Left ventricle myocardium inferior (tissue), 1 donor: ENCODE measurements at places on chromosomes 5 and 9.
A peak's percentile ranks its signal among the peaks of the same experiment; 100 is the strongest.

- no peak for DNase-seq
Measured at GRCh38 chr5:7753596-7753995, 97.3 kb downstream of the CFAP90 start.

- DNase-seq, result peak; percentile 83
Measured at GRCh38 chr5:170552621-170553115, 48.8 kb downstream of the KCNIP1 start.

- peak; percentile 46 for DNase-seq
Measured at GRCh38 chr9:35811381-35812024, 559 bp downstream of the SPAG8 start.

DNA sequence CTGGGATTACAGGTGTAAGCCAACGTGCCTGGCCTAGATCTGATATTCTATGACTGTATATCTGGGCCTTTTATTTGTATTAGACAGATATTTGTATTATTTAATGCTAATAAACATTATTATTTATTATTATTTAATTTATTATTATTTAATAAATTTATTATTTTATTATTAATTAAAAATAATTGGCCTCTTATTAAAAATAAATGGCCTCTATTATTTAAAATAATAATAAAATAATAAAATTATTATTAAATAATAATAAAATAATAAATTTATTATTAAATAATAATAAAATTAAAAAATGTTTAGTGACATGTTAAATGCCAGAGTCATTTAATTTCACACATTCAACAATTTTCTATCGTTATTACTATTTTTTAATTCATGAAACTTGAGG is 9.8 kb upstream of the COL15A1 start:
- no peak for DNase-seq

GRCh38 chr5:137199201-137199600 is 299.9 kb downstream of the SPOCK1 start:
- DNase-seq, result no peak

- DNase-seq, result no peak
Measured at GRCh38 chr5:118687661-118688621, 300.4 kb downstream of the DTWD2 start.

- no peak for DNase-seq
Measured at GRCh38 chr9:131688377-131688776, 51.5 kb downstream of the RAPGEF1 start.

DNA sequence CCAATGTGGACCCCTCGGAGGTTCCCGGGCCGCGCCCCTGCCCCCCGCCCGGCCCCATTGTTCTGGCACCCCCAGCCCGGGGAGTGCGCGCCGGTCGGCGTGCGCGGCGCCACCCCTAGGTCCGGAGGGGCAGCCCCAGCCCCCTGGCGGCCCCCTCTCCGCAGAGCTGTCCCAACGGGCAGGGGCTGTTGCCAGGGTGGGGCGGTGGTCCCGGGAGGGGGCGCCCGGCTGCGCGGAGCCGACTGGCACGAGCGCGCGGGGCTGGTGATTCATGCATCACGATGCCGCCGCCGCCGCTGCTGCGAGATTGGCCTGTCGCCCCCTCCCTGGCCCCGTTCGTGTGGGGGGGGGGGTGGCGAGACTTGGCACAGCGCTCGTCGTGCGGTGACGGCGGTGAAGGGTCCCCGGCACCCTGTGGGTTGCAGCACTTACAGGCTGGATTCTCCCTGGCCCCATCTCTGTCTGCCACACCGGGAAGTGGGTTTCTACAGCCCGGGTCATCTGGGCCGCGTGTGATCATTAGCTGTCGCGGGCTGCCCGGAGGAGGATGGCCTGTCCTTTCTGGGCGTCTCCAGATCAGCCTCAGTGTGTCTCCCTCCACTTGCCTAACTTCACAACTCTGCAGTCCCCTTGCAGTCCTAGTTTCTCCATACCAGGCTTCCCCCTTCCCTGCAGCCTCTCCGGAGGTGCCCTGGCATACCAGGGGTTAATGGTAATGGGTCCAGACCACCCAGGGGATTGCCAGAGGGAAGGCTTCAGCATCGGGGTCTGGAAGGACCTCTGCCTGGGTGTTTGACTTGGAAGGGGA is 858 bp downstream of the NCS1 start:
- no peak for DNase-seq

- no peak for DNase-seq
Measured at GRCh38 chr5:29208024-29208423, 1985.5 kb upstream of the CDH6 start.

- no peak for DNase-seq
Measured at GRCh38 chr9:70654144-70654543, 239.7 kb upstream of the KLF9 start.

GRCh38 chr5:139369181-139369580 is 13.9 kb downstream of the SLC23A1 start:
- DNase-seq, result no peak

- DNase-seq, result no peak
Measured at GRCh38 chr9:959914-960313, 16.5 kb upstream of the DMRT3 start.

DNA sequence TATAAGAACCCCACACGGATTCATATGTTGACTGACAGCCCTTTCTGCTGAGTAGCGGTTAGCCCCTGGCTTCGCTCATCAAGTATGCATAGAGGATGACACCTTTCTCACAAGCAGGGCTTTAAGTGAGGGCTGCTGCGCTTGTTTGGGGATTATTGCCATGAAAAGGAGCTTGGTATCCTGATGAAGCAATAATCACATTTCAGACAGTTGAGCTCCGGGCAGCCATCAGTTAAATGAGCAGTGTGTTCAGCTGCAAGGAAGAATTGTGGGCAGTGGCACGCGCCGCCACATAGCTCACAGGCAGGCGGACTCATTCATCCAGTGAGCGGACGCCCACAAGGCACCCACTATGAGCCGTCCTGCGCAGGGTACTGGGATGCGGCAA is 77.6 kb downstream of the NEK6 start:
- DNase-seq, result no peak

- no peak for DNase-seq
Measured at GRCh38 chr5:1330847-1331831, 13.8 kb downstream of the CLPTM1L start.

GRCh38 chr5:78504704-78505677 is 143.6 kb downstream of the LHFPL2 start:
- peak; percentile 85 for DNase-seq

GRCh38 chr5:21862986-21863385 is 990.2 kb downstream of the CDH12 start:
- no peak for DNase-seq

DNA sequence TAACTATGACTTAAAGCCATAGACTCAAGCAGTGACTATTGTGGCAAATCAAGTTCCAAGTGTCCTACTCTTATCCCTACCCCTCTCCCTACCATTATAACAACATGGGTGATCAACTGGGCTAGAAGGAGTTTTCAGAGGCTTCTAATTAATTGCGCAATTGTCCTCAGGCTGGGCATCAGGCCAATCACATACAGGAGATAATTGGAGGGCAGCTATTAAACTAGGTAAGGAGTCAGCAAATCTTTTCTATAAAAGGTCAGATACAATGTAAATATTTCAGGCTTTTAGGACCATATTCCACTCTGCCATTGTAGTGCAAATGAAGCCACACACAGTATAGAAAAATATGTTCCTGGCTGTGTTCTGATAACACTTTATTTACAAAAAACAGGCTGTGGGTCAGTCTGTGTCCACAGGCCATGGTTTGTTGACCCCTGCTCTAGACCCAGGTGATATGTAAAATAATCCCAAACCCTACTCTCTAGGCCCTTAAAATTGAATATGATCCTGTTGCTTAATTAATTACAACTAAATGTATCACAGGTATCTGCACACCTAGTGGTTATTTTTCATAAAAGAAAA is 141.4 kb upstream of the PIK3R1 start:
- no peak for DNase-seq

GRCh38 chr5:101942321-101942882 is 353.7 kb downstream of the SLCO4C1 start:
- no peak for DNase-seq

- no peak for DNase-seq
Measured at GRCh38 chr5:148843510-148844318, 17.3 kb downstream of the ADRB2 start.

DNA sequence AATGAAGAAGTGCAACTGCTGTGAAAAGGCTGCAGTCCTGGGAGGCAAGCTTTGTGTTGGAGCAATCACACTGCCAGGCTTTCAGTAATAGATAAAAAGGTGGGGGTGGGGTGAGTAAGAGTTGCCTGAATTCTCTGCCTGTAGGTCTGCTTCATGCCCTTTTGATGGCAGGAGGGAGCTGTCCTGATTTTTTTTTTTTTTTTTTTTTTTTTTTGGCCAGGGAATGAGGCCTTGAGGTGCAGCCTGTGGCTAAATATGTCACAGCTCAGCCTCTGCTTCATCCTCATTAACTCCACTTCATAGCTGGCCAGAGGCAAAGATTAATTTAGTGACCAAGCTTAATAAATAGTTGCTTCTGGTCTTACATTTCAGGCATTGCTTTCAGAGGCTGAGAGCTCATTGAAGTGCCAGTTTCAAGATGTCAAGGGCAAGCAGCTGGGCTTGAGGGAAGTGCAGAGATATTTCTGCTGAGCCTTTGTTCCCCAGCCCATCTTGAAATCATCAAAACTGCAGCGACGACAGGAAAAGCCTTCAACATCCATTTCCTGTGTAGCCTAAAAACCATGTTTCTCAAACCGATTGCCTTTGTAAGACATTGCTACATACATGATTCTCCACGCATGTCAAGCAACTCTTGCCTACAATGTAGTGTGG is 134.7 kb downstream of the MACIR start:
- peak; percentile 16 for DNase-seq

DNA sequence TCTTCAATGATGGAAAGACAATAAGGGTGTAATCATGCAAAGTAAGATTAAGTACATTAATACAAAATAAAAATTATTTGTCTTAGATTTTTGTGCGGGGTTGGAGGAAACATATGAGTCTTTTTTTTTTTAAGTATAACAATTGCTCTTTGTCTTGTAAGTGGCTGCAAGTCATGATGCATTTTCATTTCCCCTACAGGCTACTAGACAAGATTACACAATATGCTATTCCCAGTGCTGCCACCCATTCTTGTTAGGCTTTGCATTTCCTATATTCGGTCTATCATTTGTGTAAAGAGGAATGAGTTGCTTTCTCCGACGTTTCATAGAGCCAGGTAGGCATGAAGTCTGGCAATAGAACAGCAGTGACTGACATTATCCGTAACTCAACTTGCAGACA is 294.2 kb upstream of the CYLC2 start:
- DNase-seq, result no peak

- no peak for DNase-seq
Measured at GRCh38 chr9:115888131-115888530, 265.5 kb upstream of the PAPPA start.

GRCh38 chr5:14700478-14701436 is 36.2 kb downstream of the OTULIN start:
- no peak for DNase-seq

- DNase-seq, result no peak
Measured at GRCh38 chr5:115100319-115100955, 69.3 kb downstream of the TRIM36 start.

GRCh38 chr9:19342947-19343346 is 37.1 kb downstream of the RPS6 start:
- DNase-seq, result no peak

- no peak for DNase-seq
Measured at GRCh38 chr5:27571681-27572080, 533.3 kb upstream of the CDH9 start.

DNA sequence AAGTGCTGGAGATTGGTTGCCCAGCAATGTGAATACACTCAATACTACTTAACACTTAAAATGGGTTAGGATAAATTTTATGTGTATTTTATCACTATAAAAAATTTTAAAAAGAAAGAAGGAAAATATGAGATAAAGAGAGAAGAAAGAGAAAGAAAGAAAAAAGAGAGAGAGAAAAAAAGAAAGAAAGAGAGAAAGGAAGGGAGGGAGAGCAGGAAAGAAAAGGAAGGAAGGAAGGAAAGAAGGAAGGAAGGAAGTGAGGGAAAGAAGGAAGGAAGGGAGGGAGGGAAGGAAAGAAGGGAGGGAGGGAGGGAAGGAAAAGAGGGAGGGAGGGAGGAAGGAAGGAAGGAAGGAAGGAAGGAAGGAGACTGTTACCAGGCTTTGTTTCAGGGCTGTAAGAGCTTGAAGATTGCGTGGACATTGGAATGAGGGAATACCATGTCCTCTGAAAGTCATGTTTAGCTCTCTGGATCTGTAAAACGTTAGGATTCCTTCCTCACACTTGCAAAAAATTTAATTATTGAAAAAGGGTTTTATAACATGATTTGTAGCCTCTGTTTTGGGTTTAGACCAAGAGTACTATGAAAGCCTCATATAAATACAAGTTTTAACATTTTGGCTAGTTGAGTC is 152.3 kb upstream of the DAP start:
- DNase-seq, result no peak

DNA sequence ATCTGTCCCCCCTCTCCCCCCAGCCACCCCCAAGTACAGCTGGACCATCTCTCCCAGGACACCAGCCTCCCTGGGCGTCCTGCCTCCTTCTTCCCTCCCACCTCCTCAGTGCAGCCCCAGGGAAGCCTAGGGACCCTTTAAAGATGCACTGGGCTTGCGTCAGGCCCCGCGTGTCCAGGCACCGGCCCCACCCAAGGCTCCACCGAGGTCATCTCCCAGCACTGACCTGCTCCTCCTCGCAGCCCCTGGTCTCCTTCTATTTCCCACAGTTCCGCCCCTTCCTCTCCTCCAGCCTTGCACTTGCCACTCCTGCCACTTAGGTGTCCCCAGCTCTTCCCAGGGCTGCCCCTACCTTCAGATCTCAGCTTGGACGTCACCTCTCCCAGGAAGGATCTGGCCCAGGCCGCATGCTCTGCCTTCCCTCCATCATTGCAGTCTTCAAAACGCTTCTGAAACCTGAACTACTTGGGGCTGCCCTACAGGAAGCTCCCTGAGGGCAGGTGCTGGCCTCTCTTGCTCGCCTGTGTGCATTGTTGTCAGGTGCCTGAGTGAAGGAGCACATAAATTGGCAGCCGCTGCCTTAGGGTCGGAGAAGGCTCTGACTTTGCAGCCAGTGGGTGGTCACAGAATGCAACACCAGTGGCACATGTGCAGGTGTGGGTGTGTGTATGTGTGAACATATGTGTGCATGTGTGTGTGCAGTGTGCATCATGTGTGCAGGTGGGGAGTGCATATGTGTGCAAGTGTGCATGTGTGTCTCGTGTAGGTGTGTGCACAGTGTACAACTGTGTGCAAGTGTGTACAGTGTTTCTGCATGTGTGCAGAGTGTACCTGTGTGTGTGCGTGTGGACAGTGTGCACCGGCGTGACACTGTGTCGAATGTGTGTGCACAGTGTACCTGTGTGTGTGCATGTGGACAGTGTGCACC is 152.9 kb downstream of the C9orf50 start:
- no peak for DNase-seq

DNA sequence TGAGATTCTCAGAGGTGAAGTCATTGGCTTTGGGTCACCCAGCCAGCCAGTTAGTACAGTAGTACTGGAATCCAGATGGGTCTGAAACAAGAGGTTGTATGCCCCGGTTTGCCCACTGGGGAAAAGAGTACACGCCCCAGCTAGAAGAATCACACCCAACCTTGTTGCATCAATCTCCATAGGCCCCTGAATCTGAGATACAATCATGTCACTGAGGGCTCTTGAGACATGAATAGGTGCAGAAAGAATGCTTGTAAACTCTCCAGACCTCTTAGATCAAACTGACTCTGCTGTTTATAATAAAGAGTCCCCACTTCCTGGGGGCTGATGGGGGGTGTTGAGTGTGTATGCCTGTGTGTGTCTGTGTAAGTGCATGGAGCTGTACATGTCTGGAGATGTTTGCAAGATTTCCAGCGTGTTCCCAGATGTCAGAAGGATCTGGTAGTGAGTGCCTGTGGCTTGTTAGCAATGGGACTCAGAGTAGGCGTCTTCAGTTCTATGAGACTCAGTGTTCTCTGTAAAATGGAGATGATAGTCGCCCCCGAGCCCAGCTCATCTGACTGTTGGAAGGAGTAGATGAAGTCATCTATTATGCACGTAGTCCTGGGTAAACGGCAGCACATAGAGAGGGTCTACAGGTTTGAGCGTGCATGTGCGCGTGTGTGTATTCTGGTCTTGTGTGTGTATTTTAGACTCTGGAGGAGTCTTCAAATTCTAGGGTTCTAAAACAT is 48.2 kb downstream of the COL27A1 start:
- no peak for DNase-seq
